AG08396 (cell line): ENCODE measurements at places on chromosomes 6 and 20.

DNA sequence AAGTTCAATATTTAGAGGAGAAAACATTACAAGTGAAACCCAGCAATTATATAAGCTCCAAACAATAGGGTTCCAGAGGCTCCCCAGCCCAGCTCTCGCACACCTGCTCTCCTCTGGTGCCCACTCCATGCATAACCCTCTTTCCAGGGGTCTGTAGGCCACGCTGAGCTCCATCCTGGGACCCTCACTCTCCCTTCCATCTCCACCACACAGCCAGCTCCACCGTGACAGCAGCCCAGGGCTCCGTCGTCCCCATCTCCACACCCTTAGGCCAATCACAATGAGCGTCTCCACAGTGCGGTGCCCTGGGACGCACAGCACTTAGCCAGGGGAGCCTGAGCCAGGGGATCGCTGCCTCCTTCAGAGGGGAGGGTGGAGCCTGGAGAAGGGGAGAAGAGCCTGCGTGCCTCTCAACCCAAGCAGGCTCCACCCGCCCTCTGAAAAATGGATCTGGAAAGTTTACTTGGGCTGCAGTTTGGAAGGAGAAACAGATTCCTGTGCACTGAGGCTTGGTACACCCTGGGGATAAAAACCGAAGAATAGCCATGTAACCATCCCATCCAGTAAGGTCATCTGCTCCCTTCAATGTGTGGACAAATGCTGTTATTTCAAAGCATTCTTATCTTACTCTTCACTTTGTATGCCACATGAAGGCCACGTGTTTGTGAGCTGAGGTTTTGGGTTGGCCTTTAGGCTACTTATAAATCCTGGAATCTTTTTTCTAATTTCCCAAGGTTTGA lies 72.4 kb upstream of the GGTLC1 start:
- DNase-seq, result no peak

- peak; percentile 29 for DNase-seq
These were observed 293.2 kb downstream of the BTBD9 start for GRCh38 chr6:38346291-38347079.

GRCh38 chr20:982754-983153 lies 19.4 kb downstream of the RSPO4 start:
- no peak for DNase-seq

GRCh38 chr6:75751443-75751842 lies 2.4 kb downstream of the MYO6 start:
- DNase-seq, result peak; percentile 29

GRCh38 chr20:5331340-5331739 lies 14.6 kb upstream of the PROKR2 start:
- no peak for DNase-seq

DNA sequence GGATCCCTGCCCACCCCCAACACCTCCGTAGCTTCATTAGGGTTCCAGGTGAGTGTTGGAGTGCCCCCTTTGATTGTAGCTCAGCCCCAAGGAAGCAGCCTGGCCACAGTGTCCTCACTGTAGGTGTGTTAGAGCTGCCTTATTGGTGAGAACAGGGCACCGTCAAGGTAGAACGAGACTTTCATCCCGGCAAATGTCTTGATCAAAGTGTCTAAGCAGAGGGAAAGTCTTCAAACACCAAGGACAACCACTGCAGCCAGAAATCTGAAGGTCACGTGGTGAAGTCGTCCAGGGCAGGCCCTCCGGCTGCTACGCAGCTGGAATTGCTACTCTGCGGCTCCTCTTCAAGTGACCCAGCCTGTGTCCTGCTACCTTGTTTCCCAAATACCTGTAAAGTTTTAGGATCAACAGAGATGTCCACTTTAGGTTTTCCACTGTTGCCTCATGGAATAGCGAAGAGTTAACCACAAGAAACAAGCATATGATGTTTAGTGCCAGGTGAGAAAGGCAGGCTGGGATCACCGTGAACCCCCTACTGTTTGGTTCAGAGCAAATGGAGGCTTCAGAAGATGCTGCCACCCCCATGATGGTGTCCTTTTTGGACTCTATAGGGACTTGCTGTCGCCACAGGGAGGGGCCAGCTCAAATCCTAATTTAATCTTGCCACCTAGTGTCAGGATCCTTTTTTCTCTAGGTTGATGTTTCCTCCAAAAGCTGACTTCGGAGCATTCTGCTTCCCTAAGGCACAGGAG lies 1.7 kb upstream of the DLL1 start:
- peak; percentile 55 for DNase-seq

DNA sequence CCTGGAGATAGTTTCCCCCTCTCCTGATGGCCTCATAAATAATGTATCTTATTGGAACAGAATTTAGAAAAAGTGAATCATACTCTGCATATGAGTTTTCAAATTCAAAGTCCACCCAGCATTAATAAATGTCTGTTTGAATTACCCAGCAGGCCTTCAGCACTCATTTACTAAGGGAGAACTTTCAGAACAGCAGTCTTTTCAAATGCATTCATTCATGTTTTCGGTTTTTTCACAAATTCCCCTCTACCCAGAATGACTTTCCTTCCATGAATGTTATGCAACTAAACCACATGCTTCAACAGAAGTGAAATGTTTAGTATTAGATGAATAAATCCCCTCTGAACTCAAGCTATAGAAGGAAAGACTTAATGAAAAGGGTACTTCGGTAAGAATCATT lies 92.4 kb downstream of the RTN4IP1 start:
- no peak for DNase-seq

- DNase-seq, result no peak
These were observed 4.4 kb upstream of the PXDC1 start for GRCh38 chr6:3755637-3756545.
